ENCODE measurements at places on chromosomes 2 and 18.

DNA sequence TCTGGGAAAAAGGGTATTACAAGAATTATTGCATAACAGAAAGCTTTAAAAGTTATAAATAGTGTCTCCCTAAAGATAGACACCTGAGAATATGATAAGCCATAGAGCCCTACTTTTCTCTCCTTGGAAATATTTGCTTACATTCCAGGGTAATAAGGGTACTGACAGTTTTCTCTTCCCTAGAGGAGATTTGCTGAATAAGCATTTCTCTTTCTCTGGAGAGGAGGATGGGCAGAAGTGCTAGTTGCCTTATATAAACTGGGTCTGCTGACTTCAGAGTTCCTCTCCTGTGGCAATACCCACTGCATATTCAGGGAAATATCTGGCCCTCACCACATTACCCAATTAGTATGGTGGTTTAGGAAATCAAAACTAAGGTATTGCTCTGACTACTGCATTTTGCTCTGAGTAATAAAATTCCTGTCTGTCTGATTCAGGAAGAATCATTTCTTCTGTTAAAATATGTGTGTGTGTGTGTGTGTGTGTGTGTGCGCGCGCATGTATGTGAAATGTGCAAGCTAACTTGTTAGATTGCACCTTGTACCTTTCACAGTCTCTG lies 1391.3 kb downstream of the DSC3 start:
- ATAC-seq, result no peak

DNA sequence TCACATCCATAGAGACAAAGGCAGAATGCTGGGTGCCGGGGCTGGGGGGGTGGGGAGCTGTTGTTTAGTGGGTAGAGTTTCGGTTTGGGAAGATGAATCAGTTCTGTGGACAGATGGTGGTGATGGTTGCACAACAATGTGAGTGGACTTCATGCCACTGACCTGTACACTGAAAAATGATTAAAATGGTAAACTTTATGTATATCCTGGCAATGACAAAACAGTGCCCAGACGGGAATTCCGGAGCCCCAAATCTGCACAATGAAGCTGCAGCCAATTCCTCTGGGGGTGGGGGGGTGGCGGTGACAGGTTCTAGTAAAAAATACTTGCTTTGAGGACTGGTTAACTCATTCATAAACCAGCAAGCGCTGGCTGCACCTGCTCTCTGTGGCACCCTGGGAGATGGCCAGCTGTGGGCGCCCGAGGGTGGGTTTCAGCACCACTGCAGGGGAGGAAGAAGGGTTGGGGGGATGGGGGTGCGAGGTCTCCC lies 81.8 kb upstream of the HPCAL1 start:
- ATAC-seq, result no peak

DNA sequence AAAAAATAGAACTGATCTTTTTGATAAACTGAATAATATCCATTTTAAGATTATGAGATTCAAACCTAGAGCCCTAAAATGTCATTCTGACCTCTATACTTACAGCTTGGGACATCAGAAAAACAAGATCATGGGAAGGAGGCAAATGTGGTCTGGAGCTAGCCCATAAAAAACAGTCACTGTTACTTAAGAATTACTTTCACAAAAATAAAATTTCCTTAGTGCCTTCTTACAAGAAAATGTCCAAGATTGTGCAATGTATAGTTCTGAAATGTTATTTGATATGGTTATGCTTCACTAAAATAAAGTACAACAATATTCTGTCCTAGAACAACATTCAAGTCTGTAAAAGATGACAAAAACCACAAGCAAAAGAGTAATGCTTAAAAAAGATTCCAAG lies 247.6 kb downstream of the DYM start:
- ATAC-seq, result no peak

DNA sequence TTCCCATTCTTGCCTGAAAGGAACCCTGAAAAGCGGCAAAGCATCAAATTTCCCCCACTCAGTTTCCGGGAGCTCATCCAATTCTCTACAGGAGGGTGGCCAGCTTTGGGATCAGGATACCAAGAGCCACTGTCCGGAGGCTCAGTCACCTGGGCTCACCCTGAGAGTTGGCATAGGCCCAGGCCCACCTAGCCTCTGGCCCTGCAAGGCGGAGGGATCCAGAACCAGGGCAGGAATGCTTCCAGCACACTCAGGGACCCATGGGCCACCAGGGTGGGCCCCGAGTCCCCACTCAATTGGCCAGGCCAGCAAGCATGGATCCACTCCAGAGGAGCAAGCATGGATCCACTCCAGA lies 432.9 kb upstream of the MYT1L start:
- no peak for ATAC-seq

GRCh38 chr2:183495589-183496267 lies 371.5 kb downstream of the NUP35 start:
- no peak for ATAC-seq

DNA sequence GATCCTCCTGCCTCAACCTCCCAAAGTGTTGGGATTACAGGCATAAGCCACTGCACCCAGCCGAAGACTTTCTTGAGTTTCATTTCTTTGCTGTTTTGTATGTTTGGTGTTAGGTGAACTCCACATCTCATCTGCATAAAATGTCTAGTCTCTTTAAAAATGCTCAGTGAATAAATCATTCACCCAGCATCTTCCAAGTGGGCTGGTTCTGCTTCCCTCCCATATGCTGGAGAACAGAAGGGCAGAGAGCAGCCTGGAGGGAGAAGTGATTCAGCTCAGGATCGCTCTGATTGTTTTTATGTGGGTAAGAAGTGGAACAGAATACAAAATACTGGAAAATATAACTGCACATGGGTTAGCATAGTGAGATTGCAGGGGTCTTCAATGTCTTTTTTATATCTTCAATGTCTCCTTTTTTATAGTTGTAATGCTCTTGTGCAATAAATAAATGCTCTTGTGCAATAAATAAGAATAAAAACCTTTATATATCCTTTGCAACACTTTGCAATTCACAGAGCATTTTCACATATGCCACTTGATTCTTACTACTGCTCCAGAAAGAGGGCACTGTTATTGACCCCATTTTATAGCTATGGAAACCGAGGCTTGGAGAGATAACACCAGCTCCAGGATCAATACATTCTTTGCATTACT lies 253.0 kb upstream of the NCKAP5 start:
- no peak for ATAC-seq

- no peak for ATAC-seq
Measured at GRCh38 chr2:51511002-51511401, 479.1 kb upstream of the NRXN1 start.

- no peak for ATAC-seq
Measured at GRCh38 chr2:83823229-83823628, 635.9 kb downstream of the SUCLG1 start.

- no peak for ATAC-seq
Measured at GRCh38 chr2:97907369-97908100, 88.2 kb downstream of the TMEM131 start.

- no peak for ATAC-seq
Measured at GRCh38 chr2:173161040-173161439, 85.4 kb downstream of the MAP3K20 start.

GRCh38 chr2:7788736-7789135 lies 871.5 kb downstream of the RNF144A start:
- no peak for ATAC-seq

DNA sequence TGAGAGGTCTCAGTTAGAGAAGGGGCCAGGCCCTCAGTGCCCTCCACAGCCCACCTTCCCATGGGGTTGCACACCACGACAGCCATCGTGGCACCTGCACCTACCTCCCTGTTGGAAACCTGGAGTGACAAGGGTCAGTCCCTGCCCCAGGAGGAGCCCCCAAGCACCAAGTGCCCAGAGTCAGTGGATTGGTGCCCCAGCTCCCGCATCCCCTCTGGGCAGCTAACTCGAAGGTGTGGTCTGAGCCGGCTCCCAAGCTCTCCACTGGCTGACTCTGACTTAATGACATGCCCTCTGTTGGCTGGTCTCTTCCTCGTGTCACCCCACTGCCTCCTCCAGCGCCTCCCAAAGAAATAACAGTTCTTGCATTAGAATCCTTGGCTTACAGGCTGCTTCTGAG lies 116.4 kb downstream of the NDUFA10 start:
- ATAC-seq, result no peak

- ATAC-seq, result no peak
Measured at GRCh38 chr2:220036431-220036830, 409.0 kb downstream of the SLC4A3 start.

DNA sequence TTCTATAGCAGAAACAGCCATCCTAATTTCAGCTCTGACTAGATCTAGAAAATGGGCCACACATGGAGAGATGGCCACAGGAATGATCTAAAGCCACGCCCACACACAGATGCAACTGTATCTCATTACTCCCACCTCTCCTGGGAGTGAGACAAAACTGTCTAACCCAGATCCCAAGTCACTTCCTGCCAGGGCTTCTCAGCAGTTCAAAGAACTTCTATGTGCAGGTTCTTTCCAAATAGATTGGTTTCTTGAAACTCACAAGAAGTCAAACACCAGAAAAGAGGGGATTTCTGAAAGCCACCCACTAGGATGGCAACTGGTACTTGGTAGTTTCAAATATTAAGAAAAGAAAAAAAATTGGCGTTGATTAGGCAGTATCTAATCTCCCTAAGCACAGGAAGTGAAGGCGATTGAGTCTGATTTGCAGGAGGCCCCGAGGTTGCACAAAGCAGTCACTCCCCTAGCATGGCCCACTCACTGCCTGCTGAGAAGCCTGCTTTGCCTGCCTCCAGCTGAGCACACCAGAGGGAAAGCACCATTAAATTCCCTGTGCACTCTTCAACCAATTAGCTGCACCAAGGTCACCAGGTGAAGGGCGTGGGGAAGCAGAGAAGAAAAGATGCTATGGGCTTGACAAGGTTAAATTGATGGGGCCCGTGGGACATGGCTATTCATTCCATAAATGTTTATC lies 51.1 kb downstream of the PAPOLG start:
- ATAC-seq, result peak; percentile 88

GRCh38 chr18:33157893-33158292 lies 282.6 kb downstream of the CCDC178 start:
- ATAC-seq, result no peak

GRCh38 chr2:158197940-158198339 lies 96.3 kb downstream of the UPP2 start:
- no peak for ATAC-seq

DNA sequence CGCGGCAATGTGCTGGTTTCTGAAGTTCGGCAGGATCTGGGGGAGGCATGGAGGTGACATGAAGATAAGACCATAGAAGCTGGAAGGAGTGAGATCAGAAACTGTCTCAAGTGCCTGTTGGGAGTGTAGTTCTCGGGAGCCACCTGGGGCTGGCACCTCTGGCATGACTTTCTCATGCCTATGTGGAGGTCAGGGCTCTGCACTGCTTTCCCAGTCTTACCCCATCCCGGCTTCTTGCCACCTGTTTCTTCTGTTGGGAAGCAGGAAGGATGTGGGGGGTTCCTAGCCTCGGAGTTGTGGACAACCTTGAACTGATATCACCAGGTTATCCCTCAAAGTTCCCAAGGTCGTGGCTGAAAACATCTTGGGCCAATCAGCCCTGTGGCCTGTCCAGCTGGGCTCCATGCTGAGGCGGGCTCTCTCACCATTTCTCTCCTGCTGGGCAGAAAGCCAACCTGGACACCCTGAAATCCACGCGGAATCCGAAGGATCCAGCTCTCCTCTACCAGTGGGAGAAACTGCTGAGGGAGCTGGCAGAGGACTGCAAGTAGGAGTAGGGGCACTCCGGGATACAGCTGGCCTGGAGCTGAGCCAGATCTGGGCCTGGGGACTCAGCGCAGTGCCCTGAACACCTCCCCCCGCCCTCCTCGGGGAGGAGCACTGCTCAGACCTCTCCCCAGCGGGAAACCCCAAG lies 42.5 kb downstream of the FER1L5 start:
- ATAC-seq, result no peak

GRCh38 chr2:167480232-167480985 lies 592.1 kb downstream of the XIRP2 start:
- ATAC-seq, result no peak

DNA sequence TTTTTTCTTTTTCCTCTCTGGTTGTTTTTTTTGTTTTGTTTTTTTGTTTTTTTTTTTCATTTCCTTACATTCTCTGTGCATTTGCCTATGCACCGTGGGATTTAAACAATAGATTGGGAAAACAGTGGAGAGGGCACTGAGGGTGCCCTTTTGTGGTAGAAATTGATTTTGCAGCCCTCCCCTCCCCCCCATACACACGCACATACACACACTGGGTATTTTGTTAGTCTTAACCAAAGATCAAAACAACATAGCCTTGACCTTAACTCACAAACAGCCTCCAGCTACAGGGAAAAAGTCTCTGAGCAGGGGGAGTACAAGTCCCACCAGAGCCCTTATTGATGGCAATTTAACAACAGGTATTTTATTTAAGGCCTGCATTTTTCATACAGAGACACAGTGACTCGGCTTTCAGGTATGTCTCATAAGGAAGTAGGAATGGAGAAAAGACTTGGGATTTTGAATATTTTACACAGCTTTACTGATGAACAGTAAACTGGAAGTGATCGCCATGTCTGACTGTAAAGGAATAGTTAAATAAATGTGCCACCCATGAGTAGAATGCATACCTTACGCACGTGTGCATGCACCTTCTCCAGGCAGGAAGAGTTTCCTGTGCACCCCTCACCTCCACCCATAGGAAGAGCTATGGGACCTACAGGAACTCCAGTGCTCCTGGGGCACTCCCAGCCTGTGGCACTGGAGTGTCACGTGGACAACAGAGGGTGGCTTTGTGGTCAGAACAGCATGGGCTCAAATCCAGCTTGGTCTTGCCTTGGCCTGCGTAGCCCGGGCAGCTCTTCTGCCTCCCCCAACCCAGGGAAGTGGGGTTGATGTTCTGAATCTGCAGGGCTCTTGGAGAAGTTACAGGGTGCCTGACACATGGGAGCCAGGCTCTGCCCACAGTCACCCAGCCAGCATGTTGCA lies 266.4 kb downstream of the ANAPC1 start:
- no peak for ATAC-seq

DNA sequence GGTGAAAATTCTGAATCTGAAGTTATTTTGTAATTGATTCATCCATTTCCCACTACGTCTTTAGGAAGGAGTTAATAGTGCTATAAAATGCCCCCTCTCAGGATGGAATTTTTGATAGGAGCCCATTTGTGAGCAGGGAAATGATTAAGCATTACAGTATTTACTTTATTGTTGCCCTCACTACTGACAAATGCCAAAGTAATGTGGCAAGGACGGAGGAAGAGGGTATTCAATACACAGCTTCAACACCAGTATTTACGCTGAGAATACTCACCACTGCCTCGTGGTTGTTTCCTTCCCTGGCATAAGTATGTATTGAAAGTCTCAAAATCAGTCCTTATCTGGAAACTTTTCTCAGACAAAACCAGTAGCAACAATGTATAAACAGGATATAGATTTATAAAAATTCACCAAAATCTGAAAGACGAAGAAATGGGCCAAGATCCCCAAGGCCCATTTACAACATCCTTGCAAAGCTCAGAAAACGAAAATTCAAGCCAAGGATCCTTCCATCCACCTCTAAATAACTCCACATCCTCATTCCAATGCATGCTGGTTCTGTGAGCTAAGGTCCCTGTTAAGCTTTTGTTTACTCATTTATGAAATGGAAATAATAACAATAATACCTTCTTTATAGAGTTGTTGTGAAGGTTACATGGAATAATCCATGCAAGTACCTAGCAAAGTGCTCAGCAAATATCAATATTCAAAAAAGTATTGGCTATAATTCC lies 29.3 kb downstream of the FEZ2 start:
- ATAC-seq, result no peak

- ATAC-seq, result no peak
Measured at GRCh38 chr2:193156480-193156879, 961.7 kb upstream of the TMEFF2 start.

GRCh38 chr2:200216310-200216709 lies 90.2 kb upstream of the SPATS2L start:
- no peak for ATAC-seq

GRCh38 chr2:237691908-237692600 lies 64.7 kb downstream of the LRRFIP1 start:
- ATAC-seq, result peak; percentile 65

- no peak for ATAC-seq
Measured at GRCh38 chr18:76052227-76052595, 442.8 kb downstream of the ZNF516 start.

Data from activated CD4-positive, CD25-positive, alpha-beta regulatory T cell treated with anti-CD3 and anti-CD28 coated beads, Interleukin-2, amount 50 U/mL, for 24 hours (primary cell).